ENCODE measurements at places on chromosomes 1 and 21.

DNA sequence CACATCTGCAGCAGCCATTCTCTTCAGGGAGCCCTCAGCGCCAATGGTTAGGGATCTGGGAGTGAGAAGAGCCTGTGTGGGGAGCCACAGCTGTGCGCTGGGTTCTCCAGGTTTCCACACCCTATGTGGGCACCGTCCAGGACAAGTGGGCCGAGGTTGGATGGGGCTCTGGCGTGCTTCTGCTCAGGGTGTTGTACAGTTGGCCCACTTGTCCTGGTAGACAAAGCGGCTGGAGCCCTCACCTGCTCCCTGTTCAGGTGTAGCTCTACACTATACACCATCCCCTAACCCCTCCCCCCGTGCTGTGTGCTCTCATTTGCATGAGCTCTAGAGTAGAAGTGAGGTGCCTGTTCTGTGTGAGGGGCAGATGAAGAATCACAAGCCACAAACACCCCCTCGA lies 12.2 kb downstream of the SH3BP5L start:
- no peak for DNase-seq

- DNase-seq, result no peak
These were observed 1.1 kb upstream of the FABP3 start for GRCh38 chr1:31373897-31374486.

DNA sequence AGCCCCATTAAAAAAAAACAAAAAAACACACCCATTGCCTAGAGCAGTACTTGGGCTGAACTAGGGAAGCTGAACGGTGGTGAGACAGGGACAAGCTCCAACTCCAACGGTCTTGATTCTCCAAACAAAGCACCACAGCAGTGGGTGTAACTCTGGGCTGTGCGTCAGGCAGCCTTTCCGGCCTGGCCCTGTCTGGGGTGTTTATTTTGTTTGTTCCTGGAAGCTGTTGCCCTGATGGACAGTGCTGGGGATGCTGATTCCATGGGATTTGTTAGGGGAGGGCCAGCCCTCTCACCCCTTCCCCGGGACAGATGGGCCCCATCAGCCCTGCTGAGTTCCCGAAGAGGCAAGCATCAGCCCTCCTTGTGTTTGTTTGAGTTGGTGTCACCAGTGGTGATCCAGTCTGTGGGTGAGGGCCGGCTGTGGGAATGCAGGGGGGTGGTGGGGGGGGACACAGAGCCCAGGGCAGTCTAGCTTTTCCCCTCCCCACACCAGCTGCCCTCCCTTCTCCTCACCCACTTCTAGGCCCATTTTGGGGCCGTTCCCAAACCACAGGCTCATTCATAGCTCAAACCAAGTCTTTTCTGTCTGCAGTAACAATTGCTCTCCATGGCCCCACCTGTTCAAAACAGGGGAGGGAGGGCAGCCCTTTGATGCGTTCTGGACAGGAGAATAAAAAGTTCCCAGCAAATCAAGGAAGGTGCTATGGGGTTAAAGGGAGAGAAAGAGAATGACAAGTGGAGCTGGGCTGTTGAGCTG lies 4.5 kb downstream of the WNT2B start:
- no peak for DNase-seq

DNA sequence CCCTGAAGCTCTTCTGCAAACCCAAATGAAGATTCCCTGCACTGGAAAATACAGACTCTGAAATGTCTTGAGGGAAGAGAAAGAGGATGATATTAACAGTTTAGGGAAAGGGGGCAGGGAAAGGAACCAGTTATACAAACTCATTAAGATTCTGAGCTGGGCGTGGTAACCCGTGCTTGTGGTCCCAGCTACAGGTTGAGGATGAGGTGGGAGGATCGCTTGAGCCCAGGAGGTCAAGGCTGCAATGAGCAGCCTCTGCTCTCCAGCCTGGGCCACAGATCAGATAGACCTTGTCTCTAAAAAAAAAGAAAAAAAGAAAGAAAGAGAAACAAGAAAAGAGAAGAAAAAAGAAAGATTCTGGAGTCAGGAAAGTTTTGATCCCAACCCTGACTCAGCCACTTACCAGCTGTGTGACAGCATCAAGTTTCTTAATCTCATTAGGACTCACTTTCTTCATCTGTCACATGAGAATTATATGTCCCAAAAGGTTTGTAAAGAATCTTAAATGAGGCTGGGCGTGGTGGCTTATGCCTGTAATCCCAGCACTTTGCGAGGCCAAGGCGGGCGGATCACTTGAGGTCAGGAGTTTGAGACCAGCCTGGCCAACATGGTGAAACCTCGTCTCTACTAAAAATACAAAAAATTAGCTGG lies 53.9 kb downstream of the OPTC start:
- no peak for DNase-seq

DNA sequence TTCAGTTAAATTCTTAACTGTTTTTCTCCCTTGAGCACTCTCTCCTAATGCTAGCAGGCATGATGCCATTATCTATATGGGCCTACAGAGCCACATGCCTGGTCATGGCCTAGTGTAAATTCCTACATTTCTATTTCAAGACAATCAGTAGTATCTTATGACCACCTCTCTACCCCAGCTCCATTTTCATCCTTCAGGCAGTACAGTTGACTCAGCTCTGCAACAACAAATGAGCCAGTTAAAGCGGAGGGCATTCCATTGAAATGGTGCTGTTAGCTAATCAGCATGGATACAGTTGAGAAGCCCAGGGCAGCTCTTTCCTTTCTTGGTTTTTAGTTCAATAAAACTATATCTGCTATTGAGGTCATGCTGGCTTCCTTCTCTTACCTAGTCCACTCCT lies 150.0 kb downstream of the PPP1R12B start:
- DNase-seq, result no peak

DNA sequence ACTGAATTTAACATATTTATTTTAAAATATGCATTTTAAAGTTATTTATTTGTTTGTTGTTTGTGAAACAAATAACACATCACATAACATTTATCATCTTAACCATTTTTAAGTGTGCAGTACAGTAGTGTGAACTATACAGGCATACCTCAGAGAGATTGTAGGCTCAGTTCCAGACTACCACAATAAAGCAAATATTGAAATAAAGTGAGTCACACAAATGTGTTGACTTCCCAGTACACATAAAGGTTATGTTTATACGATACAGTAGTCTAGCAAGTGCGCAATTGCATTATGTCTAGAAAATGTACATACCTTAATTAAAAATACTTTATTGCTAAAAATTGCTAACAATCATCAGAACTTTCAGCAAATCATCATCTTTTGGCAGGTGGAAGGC lies 739.4 kb upstream of the ADGRL4 start:
- no peak for DNase-seq

DNA sequence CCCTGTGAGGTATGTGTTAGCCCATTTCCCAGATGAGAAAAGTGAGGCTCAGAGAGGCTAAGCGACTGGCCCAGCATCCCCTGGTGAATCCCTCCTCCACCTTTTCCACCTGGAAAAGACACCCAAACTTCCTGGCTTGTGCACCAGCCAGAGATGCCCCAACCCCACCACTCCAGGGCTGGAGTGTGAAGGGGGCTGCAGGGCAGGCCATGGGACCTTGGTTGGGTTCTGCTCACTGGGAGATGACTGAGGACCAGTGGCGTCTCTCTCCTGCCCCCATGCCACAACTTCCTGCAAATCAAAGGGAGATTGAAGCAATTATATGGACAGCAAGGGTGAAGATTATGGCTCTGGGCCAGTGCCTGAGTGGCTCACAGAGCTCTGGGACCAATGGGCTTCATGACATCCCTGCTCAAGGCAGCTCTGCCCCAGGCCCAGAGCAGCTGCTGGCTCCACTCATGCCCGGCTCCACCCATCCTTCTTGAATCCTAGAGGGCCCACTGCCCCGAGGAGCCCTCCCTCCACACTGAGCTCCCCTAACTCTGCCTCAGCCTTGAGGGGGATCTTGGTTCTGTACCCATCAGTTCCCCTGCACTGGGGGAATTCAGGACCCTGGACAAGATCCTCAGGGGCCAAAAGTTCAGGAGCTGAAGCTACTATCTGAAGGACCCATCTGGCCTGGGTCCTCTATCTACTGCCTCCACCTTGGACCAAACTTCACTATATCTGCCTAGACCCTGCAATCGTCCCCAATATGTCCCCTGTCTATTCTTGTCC lies 416.9 kb downstream of the PTPRU start:
- DNase-seq, result no peak

DNA sequence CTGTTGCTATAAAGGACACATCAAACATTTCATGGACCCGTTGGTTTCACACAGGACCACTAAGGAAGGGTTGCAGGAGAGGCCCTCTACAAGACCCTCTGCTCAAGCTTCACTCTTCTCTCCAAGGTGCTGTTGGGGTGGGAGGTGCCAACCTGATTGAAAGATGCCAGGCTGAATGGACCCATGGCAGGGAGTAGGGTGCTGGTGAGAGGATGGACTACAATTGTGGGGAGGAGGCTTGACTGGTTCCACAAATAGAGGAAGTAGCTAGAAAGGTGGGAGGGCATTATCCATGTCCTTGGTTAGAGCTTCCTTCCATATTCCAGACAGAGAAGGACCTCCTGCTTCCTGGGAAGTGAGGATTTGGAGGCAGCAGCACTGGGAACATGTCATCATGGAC lies 167.6 kb upstream of the HMGB4 start:
- no peak for DNase-seq

DNA sequence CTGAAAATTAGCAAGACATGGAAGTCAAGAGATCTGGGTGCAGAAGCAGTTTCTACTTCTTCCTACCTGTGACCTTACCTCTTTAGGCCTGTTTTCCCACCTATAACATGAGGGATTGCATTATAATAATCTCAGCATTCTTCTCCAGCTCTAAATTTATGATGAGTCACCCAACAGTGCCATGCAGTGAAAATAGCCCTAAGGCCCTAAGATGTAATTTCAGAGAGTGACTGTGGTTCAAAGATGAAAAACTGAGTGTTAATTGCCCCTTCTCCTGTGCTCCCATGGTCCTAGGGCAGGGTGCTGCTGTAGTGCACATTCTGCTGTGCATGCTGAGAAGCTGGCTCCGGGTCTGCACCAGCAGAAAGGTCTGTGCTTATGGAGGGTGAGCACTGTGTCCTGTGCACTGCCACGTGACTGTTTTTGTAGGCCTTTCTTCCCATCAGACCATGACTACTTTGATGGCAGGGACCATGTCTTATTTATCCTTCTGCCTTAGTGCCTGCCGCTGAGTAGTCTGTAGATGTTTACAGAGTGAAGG lies 29.7 kb downstream of the JUN start:
- DNase-seq, result no peak

DNA sequence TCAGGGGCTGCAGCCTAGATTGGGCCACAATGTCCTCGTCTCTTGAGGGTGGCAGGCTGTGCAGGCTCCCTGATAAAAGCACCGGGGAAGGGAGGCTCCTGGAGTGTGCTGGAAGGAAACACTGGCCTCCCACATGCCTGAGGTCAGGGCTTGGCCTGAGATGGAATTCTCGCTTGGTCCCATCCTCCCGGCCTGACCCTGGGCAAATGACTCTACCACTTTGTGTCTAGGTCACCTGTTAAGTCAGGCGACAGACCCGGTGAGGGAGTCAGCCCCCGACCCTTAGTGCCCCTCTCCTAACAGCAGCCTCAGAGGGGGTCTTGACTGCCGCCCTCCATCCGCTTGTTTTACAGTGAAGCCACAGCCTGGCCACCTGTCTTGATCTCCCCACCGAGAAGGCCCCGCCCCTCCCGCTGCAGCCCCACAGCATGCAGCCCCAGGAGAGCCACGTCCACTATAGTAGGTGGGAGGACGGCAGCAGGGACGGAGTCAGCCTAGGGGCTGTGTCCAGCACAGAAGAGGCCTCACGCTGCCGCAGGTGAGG lies 2.5 kb downstream of the SMIM1 start:
- no peak for DNase-seq

- DNase-seq, result no peak
These were observed 10.3 kb upstream of the PODN start for GRCh38 chr1:53051676-53052075.

GRCh38 chr1:201359031-201359872 lies 18.2 kb downstream of the TNNT2 start:
- no peak for DNase-seq

DNA sequence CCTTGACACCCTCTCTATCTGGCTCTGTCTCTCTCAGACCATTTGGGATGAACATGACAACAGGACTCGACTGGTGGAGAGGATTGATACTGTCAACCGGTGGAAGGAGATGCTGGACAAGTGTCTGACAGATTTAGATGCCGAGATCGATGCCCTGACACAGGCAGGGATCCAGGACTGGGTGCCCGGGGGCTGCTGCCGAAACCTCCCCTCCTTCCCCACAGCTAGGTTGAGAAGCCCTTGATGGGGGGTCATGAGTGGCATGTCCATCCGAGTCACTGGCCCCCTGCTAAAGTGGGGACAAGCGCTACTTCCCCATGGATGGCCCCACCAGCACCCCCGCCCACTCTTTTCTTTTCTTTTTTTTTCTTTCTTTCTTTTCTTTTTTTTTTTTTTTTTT lies 1.2 kb downstream of the TEKT2 start:
- no peak for DNase-seq

DNA sequence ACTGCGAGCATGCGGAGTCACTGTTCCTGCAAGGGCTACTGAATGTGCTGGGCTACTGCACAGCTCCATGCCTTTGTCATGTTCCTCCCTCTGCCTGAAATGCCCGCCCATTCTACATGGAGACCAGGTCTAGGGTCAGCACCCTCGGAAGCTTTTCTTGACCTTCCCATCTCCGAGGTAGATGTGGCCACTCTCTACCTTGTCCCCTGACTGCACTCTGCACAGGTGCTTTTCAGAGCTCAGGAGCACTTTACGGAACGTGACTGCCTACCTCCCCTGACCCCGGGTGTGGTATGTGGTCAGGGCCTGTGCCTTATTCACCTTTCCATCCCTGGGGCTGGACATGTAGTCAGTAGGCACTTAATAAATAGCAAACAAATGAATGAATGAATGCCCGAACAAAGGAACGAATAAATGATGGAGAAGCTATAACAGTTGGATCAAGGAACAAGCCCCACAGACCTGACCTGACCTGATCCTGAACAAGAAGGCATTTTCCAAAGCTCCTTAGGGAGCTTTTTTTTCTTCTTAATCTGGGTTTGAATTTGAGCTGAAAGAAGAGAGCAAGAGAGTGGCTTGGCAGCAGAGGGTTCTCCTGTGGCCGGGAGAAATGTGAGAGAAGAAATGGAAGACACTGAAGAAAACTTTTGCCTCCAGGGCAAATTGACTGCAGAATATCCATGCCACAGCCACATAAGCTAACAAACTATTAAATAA lies 7.9 kb downstream of the RD3 start:
- DNase-seq, result no peak

DNA sequence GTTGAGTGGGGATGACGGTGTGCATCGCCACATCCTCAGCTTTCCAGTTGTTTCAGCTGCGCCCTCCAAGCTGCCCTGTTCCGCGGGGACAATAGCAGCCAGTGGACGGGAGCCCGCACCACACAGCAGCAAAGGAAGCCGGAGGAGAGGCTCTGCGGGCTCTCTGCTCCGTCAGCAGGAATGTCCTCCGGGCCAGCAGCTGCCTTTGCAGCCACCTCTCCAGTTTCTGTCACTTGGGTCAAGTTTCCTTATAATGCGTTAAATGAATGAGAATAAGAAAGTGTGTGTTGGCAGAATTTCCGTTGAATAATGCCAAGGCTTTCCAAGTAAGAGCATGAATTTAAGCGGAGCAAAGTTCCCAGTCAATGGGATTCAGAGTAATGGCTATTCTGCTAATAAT lies 263.3 kb downstream of the KIF26B start:
- DNase-seq, result no peak

GRCh38 chr1:158564608-158565007 lies 5.8 kb downstream of the OR6P1 start:
- DNase-seq, result no peak

Measured in stimulated activated CD8-positive, alpha-beta memory T cell treated with anti-CD3 and anti-CD28 coated beads, Interleukin-7, amount 100 ng/mL, for 4 hours (primary cell).